GM12892 (cell line): ENCODE measurements at places on chromosomes 2 and 18.

- DNase-seq, result no peak
Observed at GRCh38 chr2:97936881-97937280, 58.9 kb downstream of the TMEM131 start.

DNA sequence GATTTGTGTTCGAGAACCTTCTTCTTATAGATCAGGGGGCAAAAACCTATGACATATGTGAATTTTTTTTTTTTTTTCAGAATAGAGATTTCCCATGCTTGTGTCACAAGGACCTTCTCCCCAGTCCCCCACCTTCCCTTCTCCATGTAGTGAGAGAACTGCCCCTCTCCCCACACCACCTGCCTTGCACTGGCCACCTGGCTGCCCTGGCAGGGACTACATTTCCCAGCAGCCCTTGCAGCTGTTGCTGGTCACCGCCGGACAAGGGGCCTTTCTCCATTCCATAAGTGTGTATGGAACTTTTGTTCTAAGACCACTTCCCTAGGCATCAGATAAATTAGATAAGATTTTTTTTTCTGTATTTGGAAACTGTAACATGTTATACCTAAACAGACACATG lies 22.2 kb downstream of the MBP start:
- no peak for DNase-seq

GRCh38 chr2:165193178-165193777 lies 10.6 kb downstream of the SCN3A start:
- DNase-seq, result no peak

GRCh38 chr2:70024284-70024683 lies 62.9 kb upstream of the ASPRV1 start:
- no peak for DNase-seq

DNA sequence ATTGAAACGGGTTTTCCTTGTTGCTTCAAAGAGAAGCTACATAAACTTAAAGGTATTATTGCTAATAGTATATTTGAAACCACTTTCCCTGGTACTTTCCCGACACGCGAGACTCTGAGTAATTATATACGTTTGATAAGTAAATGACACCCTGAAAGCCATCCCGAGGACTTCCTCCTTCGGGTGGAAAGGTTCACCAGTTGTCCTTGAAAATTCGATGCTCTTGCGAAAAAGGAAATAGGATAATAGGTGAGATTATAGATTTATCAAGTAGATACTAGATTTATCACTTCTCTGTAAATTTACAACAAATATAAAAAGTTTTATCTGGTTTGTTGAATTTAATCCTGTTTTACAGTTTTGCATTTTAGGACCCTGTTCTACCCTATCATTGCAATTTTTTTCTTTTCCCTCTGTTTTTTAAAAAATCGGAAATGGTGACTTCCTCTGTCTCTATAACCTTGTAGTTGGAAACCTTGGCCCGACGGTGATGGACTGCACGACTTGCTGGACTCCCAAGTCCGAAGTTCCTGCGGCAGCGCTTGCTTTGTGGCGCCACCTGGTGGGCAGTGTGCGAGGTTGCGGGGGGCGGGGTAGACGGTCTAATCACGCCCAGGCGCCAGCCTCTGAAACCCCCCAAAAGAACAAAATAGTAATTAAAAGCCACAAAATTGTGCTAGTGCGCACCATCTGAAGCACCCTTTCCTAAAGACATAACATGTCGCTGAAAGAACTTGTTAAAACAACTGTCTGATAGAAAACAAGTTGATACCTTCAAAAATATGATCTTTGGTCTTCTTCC lies 972 bp upstream of the DLX2 start:
- no peak for DNase-seq
